GF-D8 (cell line): ENCODE measurements at places on chromosomes 4 and X.

GRCh38 chr4:142703694-142704309, 142.3 kb downstream of the INPP4B start:
- DNase-seq, result peak; percentile 42

- DNase-seq, result no peak
Observed at GRCh38 chr4:77040854-77041725, 34.7 kb downstream of the CCNI start.

DNA sequence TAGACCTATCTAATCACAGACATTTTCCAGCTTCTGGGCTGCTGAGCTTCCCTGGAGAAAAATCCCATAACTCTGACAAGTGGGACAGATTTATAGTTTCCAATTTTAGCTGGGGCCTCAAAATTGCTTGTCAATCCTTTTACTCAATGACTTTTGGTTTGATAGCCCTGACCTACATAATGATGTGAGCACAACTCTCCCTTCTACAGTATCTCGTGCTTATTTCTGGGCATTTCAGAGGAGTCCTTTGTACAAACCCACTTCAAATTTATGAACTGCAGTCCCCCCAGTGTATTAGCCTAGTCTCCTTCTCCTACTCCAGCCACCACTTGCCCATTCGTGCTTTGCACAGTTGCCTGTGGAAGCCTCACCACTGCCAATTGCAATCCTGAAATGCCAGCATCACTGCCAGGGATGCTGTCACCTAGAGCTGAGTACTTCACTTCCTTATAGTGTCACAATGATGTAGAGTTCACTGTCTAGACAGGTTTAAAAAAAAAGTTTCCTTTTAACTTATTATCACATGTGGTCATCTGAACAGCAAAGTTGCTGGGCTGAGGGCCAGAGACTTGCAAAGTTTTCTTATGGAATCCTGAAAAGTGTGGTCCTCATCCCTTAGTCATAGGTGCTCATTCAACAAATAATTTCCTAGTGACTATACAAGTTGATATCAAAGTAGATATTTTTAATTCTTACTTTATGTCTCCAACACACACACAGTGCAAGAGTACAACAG, 21.2 kb downstream of the TRAM1L1 start:
- no peak for DNase-seq

DNA sequence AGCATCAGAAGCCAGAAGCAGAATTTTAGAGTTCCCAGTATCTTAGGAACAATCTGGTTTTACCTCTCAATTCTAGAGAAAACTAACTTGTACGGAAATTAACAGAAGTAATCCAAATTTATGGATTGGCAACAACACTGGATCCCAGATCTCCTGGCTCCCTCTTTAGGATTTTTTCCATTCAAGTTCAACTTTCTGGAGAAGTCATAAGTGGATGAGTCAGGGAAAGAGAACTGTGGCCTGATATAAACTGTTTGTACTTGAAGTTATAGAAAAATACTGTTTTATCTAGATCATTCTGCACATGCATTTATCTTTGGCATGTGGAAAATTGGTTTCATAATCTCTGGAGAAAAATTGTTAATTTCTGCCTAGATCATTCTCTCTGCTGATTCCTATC, 380.4 kb downstream of the PCDH7 start:
- DNase-seq, result no peak

DNA sequence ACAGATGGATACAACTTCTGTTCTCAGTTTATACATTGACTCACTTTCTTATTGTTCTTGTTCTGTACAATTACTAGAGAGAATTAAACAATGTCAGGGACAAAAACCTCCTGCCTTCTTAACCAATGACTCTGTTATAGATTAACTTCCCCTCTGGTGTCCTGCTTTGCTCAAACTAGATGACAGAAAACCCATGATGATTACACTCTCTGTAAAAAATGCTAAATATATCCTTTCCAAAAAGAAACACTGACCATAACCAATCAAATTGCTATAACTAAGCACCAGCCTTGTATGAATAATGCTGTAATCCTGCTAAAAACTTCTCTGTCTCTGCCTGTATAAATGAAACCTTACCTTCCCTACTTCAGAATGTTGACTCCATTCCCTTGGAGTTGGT, 29.8 kb upstream of the IL13RA2 start:
- DNase-seq, result no peak

DNA sequence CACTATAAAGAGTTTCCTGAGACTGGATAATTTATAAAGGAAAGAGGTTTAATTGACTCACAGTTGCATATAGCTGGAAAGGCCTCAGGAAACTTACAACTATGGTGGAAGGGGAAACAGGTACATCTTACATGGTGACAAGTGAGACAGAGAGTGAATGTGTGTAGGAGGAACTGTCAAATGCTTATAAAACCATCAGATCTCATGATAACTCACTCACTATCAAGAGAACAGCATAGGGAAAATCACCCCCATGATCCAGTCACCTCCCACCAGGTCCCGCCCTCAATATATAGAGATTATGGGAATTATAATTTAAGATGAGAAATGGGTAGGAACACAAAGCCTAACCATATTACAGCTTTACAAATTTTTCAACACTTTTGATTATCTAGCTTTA, 266.0 kb downstream of the DTHD1 start:
- no peak for DNase-seq

DNA sequence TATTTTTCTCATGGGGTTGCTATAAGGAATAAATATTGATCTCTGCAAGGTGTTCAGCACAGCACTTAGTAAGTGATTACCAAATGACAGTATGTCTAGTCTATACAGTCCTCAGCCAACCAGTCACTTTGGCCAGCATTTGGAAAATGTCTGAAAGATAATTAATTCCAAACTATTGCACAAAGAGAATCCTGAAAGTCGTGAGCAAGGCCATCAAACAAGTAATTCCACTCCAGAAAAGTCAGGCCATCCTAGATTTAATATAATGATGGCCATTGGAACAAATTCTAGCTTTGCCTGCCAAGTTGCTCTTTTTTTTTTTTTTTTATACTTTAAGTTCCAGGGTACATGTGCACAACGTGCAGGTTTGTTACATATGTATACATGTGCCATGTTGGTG, 96.6 kb downstream of the SHROOM3 start:
- no peak for DNase-seq

GRCh38 chrX:108134724-108135123, 43.1 kb downstream of the ATG4A start:
- DNase-seq, result no peak

DNA sequence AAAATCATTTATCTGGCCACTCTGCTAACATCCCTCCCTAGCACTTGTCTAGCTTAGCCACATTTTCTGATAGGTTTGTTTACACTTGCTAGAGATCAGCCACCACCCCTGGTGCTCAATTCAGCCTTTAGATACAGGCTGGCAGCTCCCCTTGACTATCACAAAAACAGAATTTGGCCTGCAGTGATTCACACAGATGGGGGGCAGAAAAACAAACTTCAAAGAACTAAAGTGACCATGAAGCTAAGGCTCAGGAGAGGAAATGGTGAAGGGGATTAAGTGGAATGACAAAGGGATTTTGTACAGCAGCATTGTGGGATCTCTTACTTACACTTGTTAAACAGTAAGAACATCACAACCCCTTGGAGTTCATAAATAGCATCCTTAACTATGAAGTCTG, 1718.0 kb upstream of the PCDH7 start:
- DNase-seq, result no peak

DNA sequence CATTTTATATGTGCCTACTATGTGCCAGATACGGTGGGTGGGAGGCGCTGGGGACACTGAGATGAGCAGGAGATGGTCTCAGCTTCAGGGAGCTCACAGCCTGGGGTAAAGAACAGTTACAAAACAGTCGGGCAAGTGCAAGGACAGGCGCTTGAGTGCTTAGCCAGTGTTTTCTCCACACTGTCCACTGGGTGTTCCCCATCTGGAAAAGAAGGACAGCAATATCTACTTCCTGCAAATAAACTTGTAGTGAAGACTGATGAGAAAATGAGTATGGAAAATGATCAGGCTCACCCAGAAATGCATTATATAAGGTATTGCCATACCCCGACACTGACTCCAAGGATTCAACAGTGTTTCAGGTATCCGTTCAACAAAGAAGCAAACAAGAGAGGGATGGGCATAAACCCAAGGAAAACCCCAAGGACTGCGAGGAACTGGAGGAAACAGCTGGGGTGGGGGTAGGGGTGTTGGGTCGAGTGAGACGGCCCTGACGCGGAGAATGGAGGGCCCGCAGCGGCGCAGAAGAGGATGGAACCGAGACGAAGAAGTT, 835 bp downstream of the TMEM185A start:
- DNase-seq, result no peak

GRCh38 chr4:102598762-102599374, 97.7 kb downstream of the NFKB1 start:
- no peak for DNase-seq

- DNase-seq, result no peak
Observed at GRCh38 chr4:59612235-59612634, 1587.9 kb upstream of the ADGRL3 start.

- no peak for DNase-seq
Observed at GRCh38 chr4:38948551-38948950, 80.9 kb downstream of the FAM114A1 start.

- no peak for DNase-seq
Observed at GRCh38 chr4:183097231-183098018, 1.6 kb upstream of the WWC2 start.

GRCh38 chr4:30881985-30882384, 161.8 kb downstream of the PCDH7 start:
- DNase-seq, result no peak

GRCh38 chr4:151567056-151567455, 158.1 kb downstream of the FHIP1A start:
- DNase-seq, result no peak

GRCh38 chr4:185020293-185020808, 2.1 kb downstream of the HELT start:
- no peak for DNase-seq

- DNase-seq, result no peak
Observed at GRCh38 chrX:9676306-9676705, 89.3 kb downstream of the GPR143 start.

DNA sequence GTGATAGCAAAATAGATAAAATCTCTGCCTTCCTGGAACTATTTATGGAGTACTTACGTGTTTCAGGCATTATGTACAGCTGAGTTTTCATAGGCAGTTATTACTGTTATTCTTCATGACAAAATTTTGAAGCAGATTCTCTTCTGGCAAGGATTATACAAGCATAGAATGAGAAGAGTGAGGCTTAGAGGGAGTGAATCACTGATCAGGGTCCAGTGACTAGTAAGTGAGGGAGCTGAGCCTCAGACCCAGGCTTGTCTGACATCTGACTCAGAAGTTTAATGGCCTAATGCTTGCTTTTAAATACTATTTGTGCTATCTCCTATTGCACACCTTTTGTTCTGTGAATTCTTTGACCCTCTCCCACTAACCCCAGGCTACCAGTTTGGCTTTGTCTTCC, 110.6 kb downstream of the DTHD1 start:
- no peak for DNase-seq

DNA sequence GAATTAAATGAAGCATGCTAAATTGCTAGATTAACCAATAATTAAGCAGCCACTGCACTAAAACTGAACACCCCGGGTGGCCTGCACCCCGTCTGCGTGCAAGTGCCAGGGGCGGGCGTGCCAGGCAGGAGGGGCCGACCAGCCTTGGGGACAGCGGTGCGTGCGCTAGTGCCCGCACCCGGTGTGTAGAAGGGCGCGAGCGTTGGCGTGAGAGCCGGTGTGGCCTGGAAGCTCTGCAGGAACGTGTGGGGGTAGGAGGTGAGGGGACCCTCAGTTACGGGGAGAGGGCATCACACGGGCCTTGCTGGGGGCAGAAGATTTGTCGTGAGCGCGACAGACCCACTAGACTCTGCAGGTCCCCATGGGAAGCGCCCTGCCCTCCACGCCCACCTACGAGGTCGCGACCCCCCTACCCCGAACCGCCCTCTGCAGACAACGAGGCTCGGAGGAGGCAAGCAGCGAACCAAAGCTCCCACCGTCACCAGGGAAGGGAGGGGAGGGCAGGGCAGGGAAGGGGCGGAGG, 105.8 kb downstream of the FAM53A start:
- no peak for DNase-seq

- DNase-seq, result no peak
Observed at GRCh38 chr4:185774131-185774653, 37.8 kb downstream of the SORBS2 start.

- no peak for DNase-seq
Observed at GRCh38 chrX:15511563-15511962, 11.0 kb downstream of the BMX start.

DNA sequence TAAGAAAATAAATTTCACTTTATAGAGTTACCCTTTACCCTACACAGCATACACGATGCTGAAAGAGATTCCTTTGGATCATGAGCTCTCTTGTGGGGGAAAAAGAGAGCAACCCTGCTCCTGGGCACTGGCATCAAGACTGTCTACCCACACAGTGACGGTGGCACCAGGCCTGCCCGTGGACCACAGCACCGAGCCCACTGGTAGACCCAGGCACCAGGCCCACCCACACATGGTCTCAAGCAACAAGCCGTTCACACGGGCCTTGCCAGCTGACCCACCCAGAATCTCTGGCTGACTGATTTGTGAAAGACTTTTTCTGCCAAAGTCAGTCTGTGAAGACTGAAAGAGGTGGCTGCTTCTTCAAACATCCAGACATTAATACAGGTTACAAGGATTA, 6.7 kb downstream of the CFI start:
- no peak for DNase-seq

- no peak for DNase-seq
Observed at GRCh38 chr4:74764119-74764518, 30.2 kb downstream of the BTC start.

DNA sequence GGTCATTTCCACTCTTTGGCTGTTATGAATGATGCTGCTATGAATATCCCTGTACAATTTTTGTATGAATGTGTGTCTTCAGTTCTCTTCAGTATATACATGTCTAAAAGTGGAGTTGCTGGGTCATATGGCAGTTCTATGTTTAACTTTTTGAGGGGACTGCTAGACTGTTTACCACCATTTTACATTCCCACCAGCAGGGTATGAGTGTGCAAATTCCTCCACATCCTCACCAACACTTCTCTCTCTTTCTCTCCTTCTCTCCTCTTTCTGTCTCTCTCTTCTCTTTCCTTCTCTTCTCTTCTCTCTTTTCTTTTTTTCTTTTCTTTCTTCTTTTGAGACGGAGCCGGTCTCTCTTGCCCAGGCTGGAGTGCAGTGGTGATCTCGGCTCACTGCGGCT, 7.8 kb downstream of the WWC2 start:
- no peak for DNase-seq

- no peak for DNase-seq
Observed at GRCh38 chr4:124722071-124722470, 9.5 kb upstream of the ANKRD50 start.

DNA sequence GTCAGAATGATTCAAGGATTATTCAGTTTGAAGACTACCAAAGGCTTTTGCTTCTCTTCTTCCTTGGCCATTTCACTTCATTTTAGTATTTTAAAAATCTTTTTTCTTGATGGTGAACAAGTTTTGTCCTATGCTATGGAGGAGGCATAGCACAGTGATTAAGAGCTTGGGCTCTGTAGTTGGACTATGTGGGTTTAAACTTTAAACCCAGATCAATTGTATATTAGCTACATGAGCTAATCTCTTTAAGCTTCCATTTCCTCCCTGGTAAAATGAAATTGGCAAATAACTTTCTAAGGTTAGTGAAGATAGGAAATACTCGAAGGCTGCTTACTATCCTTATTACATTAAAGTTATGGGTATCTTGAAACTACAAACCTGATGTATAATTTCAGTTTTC, 23.8 kb upstream of the C4orf51 start:
- DNase-seq, result no peak

- DNase-seq, result peak; percentile 1
Observed at GRCh38 chrX:110671068-110671803, 124.4 kb downstream of the CHRDL1 start.

- no peak for DNase-seq
Observed at GRCh38 chr4:26463386-26463785, 26.9 kb downstream of the CCKAR start.

GRCh38 chr4:16206301-16206700, 20.0 kb downstream of the TAPT1 start:
- no peak for DNase-seq
